Activated CD4-positive, CD25-positive, alpha-beta regulatory T cell (primary cell): ENCODE measurements at places on chromosomes 7 and 10.

DNA sequence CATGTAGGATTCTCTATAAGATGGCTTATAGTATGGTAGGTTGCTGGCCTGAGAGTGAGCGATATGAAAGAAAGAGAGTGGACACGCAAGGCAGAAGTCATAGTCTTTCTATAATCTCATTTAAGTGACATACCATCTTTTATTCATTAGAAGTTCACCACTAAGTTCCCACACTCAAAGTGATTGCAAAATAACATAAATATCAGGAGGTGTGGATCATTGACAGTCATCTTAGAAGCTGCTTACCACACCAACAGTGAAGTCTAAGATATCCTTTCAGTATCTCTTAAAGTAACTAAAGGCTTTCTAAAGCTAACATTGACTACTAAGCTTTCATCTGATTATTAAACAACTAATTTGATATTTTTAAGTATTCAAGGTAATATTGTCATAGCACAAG, 36.9 kb upstream of the GNAI1 start:
- DNase-seq, result no peak

DNA sequence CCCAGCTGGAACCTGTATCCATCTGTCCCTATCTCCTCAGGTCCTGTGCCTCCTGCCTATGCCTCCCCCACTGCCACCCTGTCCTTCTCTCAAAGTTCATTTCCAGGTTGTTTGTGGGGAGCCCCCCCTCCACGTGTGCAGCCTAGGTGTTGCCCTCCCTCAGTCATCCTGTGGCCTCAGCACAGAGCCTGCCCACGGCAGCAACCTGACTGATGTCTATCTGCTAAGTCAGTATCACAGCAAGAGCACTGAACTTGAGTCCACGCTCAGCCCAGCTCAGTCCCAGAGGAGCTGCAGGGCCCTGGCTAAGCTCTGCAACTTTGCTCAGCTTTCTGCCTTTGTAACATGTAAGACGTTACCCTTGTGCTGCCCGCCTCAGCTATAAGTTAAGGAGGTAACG, 28.7 kb downstream of the FAM53B start:
- DNase-seq, result no peak

DNA sequence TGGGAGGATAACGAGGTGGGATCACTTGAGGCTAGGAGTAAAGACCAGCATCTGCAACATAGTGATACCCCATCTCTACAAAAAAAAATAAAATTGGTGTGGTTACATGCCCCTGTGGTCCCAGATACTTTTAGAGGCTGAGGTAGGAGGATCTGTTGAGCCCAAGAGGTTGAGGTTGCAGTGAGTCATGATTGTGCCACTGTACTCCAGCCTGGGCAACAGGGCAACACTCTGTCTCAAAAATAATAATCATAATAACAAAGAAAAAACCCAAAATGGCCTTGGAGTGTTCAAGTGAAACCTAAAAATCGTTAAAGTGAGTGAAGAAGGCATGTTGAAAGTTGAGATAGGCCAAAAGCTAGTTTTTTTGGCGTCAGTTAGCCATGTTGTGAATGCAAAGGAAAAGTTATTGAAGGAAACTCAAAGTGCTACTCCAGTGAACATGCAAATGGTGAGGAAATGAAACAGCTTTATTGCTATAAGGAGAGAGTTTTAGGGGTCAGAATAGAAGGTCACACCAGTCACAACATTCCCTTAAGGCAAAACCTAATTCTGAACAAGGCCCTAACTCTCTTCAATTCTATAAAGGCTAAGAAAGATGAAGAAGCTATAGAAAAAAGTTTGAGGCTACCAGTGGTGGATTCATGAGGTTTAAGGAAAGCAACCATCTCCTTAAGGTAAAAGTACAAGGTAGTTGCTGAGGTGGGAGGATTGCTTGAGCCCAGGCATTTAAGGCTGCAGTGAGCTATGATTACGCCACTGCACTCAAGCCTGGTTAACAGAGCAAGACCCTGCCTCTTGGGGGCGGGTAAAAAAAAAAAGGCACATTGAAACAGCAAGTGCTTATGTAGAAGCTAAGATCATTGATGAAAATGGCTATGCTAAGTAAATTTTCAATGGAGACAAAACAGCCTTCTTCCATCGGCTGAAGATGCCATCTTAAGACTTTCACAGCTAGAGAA, 45.4 kb upstream of the STOX1 start:
- DNase-seq, result no peak

DNA sequence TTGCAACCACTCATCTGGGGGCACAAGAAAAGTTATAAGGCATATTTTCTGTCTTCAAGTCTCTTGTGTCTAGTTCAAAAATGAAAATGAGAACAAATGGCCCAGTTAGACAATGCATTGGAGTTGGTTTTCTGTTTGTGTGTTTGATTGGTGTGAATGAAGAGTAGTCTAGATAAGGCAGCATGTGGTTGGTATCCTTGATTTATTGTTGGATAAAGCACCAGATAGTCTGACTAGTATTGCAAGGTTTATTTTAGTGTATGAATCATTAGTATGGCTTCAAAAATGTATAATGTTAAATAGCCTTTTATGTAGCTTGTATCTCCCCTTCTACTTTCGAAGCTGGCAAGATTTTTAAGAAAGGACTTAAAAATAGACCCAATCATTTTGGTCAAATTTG, 237.3 kb downstream of the CDK14 start:
- DNase-seq, result no peak

DNA sequence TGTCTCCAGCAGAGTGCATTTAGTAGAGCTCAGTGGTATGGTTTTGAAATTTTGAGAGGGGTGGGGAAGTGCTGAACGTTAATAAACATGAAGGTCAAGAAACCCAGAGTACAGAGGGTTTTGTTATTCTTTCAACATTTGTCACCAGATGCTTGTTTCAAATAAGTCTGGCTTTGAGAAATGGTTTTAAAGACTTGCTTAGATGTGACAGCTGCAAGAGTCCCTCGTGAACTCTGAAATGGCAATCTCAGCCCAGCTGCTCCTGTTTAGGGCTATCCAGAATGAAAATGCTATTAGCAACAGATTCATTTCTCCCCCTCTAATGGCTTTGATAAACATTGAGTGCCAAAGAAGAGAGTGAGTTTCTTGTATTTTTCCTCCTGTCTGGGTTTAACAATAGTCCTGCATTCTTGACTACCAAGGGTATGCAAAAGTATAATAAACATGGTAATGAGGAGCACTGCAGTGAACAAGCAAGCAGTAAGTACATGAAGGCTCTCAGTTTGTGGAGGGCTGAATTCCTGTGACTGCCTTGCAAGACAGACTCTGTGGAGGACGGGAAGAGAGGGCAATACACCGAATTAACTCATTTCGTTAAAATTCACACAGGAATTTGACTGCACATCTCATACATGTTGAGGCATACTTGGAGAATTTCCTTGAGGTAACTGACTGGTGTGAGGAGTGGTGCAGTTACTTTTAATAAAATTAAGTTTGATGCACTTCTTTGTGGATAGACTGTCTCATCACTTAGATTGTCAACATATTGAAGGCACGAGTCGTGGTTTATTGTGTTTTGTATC, 490.9 kb downstream of the REEP3 start:
- DNase-seq, result no peak

DNA sequence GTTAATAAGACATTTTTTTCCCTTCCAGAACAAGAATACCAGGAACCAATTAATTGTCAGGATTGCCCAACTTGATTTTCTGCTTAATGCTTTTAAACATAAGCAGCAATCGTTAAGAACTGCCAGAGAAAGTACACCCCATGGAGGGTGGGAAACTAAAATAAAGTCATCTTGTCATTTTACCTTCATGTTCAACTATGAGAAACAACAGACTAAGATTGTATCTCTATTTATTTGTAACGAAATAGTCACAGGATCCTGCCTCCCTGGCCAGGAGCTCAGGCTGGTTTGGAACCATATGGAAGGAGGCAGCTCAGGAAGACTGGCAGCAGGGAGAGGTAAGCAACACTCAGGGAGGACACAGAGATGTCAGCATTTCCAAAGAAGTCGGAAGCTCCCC, 129.6 kb downstream of the TNS3 start:
- no peak for DNase-seq

DNA sequence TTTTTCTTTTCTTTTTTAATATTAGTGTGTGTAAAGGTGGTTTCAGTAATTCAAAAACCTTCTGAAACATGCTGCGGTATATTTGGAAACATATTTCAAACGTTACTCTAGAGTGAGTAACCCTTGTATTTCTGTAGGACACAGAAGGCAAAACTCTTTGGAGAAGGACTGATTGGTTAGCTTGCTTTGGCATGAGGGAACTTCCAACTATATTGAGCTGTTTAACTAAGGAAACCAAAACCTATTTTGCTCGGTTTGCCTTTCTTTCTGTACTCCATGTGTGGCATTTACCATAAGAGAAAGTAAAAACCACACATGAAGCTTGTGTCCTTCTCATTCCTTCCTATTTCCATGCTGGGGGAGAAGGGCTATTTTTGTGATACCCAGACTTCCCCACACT, 149.8 kb downstream of the DYNC1I1 start:
- no peak for DNase-seq

DNA sequence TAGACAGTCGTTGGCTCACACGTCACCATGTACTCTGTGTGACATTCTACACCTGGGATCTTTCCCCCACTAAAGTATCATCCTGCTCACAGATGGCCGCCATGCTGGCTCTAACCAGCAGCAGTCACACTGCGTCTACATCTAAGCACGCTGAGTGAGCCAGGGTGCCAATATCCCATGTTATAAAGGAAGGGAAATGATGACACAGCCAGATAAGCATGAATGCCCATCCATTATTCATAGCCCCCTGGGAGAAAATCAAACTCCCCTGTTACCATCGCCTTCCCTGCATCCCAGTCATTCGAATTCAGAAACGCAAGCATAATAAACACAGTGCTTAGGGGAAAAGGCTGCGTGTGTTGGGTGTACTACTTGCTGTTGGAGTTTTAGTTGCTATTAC, 698.2 kb upstream of the AUTS2 start:
- no peak for DNase-seq

- DNase-seq, result no peak
Measured at GRCh38 chr10:86331861-86332260, 34.7 kb downstream of the GRID1 start.

DNA sequence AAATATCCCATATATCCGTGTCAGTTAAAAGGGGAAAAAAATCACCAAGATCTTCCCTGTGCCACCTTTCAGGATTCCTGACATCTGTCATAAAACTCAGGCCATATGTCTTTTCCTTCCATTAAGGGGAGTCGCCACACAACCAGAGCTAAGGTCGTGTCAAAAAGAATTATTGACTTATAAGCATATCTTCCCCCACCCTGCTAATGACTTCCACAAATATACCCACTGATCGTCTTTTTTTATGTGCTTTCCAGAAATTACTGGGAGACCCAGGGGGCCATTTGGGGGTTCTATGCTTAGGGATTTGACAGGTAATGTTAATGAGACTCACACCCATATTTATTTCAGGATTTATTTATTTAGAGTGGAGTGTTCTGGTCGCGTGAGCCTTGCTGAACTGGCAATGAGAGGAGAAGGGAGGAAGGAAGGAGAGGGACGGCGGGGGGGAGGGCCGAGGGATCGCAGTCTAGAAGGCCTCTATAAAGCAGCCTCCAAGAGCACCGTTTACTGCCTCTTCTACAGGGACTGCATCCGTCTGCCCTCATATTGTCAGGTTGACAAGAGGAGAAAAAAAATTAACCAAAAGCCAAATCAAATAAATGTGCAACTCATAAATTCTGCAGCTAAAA, 135.7 kb upstream of the MGMT start:
- no peak for DNase-seq

DNA sequence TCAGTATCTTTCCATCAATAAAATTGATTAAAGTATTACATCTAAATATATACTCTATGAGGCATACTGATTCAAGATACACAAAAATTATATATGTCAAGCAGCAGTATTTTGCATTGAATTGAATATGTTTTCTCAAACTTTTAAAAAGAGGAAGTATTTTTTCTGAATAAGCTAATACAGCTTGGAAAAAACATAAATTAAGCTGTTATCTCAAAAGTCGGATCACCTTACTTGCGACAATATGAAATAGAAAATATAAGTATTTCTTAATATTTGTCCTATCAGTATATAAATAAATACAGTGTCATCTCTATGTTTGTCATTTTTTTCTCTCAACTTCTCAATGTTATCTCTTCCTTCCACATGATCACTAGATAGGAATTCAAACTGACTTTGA, 139.3 kb downstream of the MBL2 start:
- DNase-seq, result no peak

DNA sequence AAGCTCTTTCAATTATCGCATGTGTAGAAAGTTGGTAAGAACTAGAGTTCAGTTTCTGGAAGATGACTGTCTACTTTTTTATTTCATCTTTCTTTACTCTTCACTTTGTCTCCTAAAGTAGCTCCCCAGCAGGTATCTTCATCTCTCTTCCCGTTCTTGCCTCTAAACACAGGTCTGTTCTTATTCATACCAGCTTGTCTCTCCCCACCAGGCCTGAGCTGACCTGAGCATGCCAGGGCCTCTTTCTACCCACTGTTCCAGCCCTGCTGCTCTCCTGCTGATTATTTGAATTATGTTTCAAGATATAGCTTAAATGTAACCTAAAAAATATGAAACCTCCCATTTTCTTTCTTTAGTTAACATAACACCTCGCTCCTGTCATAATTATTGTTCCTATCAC, 386.1 kb upstream of the LRGUK start:
- DNase-seq, result no peak

- DNase-seq, result no peak
Measured at GRCh38 chr7:50710441-50711154, 72.1 kb downstream of the GRB10 start.

DNA sequence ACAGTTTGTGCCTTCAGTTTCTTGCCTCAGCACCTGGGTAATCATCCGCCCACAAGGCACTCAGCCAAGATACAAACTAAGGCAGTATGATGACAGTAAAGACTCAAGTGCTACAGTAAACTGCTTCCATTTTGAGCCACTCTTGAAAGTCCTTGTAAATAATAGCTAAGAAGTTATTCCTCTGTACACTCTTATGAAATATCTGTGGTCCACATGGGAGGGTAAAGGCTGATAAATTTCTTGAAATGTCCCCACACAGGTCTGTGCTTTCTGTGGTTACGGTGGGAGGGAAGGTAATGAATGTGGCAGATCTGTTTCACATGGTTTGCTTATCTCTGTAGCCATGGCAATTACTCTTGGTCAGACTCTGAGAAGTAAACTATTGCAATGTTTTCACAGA, 551.0 kb upstream of the ZWINT start:
- no peak for DNase-seq

DNA sequence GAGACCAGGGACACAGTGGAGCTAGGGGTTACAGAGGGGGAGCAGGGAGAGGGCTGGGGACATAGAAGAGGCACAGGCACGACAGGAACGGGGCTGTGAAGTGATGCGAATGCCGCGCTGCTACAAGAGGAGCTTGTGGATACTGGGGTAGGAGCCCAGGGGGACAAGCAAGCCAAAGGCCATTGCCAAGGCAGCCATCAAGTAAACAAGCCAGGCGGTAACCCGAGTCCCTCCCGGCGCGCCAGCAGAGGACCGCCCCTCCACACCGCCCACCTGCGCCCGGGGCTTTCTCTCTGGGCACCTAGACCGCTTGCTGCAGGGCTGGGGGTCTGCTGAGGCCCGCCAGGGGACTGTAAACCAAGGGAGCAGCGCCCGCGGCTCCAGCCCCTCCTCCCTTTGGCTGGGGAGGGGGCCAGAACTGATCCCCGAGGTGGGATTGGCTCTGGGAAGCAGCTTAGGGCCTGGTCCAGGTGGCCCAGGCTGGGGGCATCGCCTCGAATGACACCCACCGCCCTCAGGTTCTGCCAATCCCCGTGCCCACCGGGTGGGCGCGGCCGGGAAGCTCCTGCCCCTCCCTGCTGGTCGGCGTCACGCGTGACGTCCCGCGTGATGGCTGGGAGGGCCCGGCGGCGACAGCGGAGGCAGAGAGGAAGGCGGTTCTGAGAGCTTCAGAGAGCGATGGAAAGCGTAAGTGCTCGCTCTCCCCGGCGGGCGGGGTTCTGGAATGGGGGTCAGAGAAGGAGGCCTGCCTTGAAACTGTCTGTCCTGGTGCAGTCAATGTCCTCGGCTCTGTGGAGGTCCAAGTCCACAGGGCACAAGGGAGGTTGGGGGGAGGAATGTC, 982 bp downstream of the SFXN3 start:
- peak; percentile 66 for DNase-seq
